Liver (tissue), 10 donors: ENCODE measurements at places on chromosomes 7 and 10. TPM values are rescaled to one million over a fixed set of nuclear protein-coding genes. Genes with fewer than 3 reads are reported as not detected.

GRCh38 chr7:91644256-91644655 lies 236.2 kb downstream of the MTERF1 start:
- no peaks in the 10 kb centered on the region for H3K36me3 ChIP-seq
- no peak overlapping the region for H3K4me3 ChIP-seq
- no peaks in the 10 kb centered on the region for H3K27me3 ChIP-seq
- H3K4me1 ChIP-seq = no peaks in the 10 kb centered on the region
- DNase-seq = no peak

WBP1L gene
- 43.6 TPM for total RNA-seq

DNA sequence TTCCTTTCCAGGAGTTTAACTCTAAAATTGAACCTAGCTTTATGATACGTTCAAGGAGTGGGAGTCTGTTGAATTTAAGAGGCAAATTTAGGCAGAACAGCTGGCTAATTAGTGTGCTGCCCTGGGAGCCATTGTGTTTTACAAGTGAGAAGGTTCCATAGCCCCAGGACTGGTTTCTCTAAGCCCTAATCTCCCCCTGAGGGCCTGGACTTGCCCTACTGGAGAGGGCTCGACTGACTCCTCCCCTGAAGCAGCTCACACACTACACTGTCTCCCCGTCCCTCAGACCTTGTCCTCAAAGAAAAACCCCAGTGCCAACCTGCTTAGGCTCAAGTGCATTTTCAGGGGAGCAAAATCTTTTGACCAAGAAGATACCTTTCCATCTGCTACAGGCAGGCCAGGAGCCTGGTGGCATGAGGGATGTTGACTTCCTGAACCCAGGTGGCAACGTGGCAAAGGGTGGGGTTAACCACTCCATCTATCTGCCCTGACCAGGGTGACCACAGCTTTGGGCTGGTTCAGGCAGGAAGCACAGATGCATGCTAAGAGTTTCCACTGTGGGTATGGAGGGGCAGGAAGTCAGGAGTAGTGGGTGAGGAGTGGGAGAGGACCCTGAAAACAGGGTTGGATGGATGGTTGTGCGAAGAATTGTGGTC lies 68.9 kb upstream of the CARD11 start:
- no peaks in the 10 kb centered on the region for H3K36me3 ChIP-seq
- H3K4me1 ChIP-seq = no peaks in the 10 kb centered on the region
- no peak for DNase-seq
- peaks cover 3% of the 10 kb centered on the region for H3K27me3 ChIP-seq

DNA sequence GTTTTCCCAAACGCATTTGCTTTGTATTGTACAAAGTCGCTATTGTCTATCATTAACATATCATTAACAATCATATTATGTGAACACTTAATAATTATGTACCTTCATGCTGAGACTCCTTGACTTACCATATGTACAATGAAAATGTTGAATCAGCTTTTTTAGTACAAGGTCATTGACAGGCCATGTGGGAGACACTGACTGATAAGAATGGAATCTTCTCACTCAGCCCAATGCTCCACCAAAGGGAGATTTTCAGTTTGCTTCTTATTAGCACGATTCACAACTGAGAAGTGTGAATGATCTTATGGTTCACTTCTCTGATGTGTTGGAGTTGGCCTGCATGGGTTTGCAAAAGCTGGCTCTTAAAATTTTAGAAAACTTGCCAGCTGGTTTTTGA lies 253.5 kb upstream of the TEX47 start:
- H3K4me3 ChIP-seq = no peak overlapping the region
- H3K4me1 ChIP-seq = no peaks in the 10 kb centered on the region
- no peak overlapping the region for H3K27ac ChIP-seq

DNA sequence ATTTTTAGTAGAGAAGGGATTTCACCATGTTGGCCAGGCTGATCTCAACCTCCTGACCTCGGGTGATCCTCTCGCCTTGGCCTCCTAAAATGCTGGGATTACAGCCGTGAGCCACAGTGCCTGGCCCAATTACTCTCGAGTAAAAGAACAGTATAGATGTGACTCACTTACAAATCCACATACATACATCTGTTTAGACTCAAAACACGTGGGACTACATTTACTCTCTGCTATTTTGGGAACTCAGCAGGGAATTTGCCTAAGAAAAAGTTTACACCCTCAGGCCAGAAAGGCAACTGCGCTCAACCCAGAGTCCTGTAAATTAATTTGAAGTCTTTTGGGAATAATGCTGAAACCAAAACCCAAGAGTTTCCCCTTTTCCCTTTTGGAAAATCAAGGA lies 289.7 kb downstream of the KLF6 start:
- DNase-seq = no peak
- no peak overlapping the region for H3K4me3 ChIP-seq
- no peak overlapping the region for H3K27ac ChIP-seq
- H3K36me3 ChIP-seq = no peaks in the 10 kb centered on the region
- no peaks in the 10 kb centered on the region for H3K4me1 ChIP-seq

CALCR gene
- total RNA-seq = not detected
